ENCODE measurements at places on chromosomes 16 and 17. TPM values are rescaled to one million over a fixed set of nuclear protein-coding genes. Genes with fewer than 3 reads are reported as not detected.

The TRPV3 gene
- total RNA-seq = 0.02 TPM

The GDPD3 gene
- total RNA-seq = 2.1 TPM

GRCh38 chr16:19105891-19106624, 7.7 kb upstream of the ITPRIPL2 start:
- DNase-seq = no peak

DNA sequence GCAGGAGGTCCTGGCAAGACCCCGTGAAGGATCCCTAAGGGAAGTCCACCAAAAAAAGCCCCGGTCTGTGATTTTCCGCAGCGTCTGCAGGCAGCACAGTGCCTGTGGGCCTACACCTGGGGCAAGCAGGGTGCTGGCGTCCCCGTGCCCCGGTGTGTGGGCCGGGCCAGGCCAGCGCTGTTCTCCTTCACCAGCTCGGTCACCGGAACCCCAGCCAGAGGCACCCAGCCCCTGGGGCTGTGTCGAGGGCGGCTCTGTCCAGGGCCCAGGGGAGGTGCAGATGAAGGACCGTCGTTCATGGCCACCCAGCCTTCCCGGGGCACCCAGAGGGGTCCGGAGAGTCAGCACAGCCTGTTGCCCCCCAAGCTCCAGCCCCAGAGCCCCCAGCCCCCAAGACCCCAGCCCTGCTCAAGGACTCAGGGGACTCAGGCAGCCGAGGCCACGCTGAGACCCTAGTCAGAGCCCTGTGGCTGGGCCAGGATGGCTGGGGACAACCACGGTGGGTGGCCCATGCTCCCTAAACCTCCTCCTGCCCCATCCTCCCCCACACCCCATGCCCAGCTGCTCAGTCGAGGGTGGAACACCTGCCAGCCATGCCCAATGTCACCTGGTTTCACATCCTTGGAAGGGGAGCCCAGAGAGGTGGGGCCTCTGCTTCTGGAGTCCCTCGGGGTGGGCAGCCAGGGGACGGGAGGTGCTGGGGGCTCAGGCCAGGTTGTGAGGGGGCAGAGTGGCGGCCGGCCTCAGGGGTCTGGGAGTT, 5.7 kb upstream of the C1QTNF8 start:
- no peak for DNase-seq

GRCh38 chr17:76930107-76930506, 61.9 kb downstream of the MGAT5B start:
- DNase-seq = no peak

- no peak for DNase-seq
These were observed 32.5 kb downstream of the AKAP10 start for GRCh38 chr17:19945009-19945626.

DNA sequence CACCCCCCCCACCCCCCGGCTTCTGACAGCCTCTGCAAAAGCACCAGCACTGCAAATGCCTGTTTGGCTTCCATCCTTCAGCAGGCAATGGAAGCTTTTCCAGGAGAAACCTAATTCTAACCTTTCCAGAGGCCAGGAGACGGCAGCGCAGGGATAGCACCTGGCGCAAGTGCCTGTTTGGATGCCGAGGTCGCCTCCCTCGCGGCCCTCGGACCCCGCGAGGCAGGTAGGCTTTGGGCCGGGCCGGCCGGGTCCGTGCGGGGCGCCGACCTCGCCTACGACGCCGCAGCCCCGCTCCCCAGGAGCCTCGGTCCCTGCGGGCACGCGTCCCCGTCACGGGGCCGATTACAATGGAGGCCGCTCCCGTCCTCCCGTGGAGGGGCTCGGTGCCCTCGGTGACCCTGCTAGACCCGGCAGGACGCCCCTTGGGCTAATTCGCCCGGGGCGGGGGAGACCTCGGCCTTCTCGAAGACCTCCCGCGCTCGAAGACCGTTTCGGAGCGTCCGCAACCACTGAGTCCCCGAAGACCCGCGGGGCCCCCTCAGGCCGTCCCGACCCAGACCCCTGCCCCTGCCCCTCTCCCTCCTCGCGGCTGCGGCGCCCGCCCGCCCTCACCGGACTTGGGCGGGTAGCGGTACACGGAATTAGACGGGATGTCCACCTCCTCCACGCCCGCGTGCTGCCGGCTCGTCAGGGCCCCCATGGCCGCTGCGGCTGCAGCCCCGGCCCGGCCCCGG, 587 bp downstream of the RNF157 start:
- no peak for DNase-seq

DNA sequence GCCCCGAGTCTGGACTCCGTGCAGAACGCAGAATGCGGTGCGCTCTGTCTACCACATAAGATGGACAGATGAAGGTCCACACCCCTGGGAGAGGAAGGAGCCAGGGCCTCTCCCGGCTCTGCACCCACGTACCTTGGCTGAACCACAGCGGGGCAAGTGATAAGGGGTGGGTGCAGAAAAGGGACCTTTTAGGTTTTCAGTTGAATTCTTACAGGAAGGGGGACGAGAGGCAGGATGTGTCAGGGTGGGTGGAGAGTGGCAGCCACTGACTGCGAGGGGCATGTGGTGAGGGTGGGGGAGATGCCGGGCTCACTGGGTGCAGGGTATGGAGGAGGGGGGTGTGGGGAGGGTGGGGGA, 372 bp downstream of the CD300A start:
- DNase-seq = no peak

DNA sequence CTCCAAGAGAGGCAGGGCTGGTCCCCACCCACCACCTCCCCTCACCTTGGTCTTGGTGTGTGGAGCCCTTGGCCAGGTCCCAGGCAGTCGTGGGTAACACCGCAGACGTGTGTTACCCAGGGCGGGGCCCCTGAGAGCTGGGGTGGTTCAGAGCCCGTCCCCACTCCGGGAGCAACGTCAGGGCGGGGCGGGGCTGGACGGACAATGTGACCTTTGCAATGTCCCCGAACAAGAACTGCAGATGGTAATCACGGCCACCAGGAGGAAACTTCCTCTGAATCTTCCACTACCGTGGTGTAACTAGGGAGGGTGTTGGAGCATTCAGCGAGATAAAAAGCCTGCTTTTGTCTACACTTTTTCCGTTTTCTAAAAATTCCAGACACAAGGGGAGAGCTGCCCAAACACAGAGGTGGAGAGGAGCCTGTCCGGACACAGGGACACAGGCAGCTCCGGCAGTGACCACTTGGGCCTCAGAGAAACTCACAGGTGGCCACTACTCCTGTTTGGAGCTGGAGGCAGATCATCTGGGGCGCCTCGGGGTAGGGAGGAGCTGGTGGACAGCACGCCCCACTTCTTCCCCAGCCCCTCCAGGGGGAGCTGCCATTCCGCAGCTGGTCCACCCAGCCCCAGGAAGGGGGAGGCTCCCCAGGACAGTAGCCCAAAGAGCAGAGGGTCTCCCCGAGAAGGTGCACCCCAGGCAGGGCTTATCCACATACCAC, 14.2 kb upstream of the SLC38A10 start:
- peak; percentile 52 for DNase-seq

DNA sequence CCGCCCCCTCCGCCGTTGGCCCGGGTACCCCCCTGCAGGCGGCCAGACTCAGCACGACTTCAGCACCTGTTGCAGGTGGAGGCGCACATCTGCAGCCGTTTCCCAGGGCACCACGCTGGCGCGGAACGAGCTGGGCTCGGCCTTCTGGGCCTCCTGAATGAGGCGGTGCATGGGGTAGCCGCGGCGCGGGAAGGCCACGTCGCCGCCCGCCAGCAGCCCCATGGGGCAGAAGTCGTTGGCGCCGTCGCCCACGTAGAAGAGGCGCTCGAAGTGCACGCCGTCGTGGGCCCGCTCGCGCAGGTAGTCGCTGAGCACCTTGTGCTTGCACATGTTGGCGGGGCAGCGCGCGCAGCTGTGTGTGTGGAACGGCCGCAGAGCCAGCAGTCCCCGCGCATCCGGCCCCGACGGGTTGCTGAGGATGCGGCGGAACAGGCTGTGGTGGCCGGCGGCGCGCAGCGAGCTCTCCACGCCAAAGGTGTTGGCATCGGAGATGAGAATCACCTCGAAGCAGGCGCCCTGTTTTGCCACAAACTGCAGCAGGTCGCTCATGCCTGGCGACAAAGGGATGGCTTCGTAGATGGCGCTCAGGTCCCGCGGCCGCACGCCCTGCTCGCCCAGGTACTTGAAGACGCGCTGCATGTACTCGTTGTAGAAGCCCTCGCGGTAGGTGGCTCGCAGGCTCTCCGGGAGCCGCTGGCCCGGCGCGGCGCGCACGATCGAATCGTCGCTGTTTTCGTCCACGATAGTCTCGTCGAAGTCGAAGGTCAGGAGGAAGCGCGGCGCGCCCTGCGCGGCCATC, 6.2 kb downstream of the PHOSPHO1 start:
- no peak for DNase-seq

GRCh38 chr16:83967838-83968305, at the start of gene NECAB2:
Gene NECAB2 (plus strand): TSS chr16:83968244. CDS start chr16:83968649, 405 bp downstream.
- DNase-seq = no peak

- no peak for DNase-seq
These were observed 118.0 kb upstream of the CRHR1 start for GRCh38 chr17:45666046-45666600.

DNA sequence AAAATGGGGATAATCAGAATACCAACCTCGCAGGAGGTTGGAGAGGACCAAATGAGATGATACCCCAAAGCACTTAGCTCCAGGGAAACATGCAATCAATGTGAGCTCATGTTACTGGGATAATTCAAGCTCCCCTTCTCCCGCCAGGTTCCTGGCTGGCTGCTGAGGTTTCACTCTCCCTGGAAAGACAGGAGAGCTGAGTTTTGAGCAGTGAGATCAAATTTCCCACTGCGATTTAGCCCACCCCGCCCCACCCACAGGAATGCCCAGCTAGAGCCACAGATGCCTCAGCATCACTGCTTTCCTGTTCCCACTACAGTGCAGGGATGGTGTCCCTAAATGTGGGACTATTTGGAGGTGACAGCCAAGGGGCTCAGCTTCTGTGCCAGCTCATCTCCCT, 56.7 kb downstream of the ZNF423 start:
- no peak for DNase-seq

DNA sequence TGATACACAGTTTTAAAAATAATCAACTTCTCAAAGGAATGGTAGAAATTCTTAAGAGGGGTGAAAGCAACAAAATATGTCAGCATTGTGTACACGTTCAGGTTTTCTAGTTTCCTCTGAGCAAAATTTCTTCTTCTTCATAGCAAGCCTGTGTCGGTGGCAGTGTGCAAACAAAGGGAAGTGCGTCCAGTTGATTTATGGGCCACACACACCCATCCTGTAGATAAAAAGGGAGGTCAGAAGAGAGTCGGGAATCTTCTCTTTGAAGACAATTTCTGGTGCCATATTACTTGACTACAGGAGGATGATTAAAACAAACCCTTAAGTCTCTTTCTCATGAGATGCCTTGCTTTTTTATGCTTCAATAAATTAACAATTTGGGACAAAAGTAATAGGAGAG, 484.1 kb upstream of the SALL1 start:
- DNase-seq = no peak

GRCh38 chr16:54313789-54314188, 27.2 kb upstream of the IRX3 start:
- DNase-seq = no peak

DNA sequence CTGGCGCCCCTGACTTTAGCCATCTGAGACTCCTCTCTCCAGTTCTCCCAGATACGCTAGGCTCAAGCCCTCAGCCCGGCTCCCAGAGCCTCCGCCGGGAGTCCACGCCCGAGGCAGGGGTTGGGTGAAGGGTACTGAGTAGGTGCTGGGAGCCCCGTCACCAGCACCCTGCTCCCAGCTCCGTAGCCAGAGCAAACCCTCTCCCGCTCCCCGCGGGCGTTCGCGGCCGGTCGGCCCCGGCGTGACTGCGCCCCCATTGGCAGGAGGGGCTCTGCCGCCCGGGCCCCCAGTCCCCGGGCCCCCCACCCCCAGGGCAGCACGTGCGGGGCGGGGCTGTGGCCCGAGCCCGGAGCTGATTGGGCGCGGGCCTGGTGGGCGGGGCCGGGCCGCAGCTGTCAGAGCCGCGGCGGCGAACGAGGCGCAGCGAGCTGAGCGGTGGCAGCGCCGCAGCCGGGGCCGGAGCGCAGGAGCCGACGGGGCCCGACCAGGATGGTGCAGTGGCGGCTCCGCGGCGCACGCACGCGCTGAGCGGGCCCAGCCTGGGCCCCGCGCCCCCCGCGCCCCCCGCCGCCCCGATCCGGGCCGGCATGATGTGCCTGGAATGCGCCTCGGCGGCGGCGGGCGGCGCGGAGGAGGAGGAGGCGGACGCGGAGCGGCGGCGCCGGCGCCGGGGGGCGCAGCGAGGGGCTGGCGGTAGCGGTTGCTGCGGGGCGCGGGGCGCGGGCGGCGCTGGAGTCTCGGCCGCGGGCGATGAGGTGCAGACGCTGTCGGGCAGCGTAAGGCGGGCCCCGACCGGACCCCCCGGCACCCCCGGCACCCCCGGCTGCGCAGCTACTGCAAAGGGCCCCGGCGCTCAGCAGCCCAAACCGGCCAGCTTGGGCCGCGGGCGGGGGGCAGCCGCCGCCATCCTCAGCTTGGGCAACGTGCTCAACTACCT, at the start of gene SPNS2:
Gene SPNS2 (plus strand): TSS at position 421 of the 937 bp plus-strand sequence. CDS start 167 bp downstream, at position 588.
- DNase-seq = no peak

DNA sequence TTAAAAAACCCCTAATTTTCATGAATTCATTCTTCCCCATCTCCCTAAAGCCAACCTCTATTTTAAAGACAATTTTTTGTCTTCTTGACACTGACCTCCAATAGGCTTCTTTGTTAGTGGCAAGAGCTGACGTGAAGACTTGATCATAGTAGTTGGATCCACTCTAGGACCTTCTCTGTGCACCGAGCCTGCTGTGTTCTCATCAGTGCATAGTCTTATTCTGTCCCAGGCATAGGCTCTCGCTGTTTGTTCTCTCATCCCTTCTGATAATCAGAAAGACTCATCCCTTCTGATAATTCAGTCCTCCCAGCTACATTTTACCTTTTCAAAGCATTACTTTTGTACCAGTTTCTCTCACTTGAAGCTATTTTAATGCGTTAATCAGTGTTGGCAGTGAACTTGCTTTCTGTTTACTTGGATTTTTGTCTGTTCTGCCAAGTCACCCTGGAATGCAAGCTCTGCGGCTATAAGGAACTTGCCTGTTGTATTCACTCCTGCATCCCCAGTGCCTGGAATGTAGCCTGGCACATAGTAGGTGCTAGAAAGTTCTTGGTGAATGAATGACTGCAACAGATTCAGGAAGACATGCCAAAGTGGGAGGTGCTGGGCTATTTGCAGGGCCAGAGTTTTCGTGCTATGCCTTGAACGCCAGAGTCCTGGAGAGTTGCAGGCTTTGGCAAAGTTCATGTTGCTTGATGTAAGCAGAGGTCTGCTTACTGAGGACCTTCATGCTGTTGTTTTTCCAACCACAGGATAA, 147.6 kb upstream of the MPHOSPH6 start:
- DNase-seq = no peak

- no peak for DNase-seq
These were observed 12.0 kb downstream of the ALDH3A1 start for GRCh38 chr17:19736071-19736470.

DNA sequence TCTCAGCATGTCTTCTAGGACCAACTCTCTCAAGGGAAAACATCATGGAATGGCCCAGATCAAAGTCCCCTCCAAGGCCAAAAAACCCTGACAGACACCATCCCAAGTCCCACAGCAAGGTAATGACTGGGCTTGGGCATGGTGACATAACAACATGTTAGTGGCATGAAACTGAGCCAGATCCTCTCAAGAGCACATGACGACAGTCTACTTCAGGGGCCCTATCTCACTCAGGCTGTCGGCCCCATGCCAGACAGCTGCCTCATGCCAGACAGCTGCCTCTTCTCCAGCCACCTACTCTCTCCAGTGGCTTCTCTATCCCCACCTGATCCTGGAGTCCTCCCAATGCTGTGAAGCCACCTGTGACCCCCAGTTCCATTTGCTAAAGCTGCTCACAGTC, 18.4 kb downstream of the HSD11B2 start:
- no peak for DNase-seq

All from HT1080 (cell line).